SK-N-MC (cell line): ENCODE measurements at places on chromosomes 4 and X.

DNA sequence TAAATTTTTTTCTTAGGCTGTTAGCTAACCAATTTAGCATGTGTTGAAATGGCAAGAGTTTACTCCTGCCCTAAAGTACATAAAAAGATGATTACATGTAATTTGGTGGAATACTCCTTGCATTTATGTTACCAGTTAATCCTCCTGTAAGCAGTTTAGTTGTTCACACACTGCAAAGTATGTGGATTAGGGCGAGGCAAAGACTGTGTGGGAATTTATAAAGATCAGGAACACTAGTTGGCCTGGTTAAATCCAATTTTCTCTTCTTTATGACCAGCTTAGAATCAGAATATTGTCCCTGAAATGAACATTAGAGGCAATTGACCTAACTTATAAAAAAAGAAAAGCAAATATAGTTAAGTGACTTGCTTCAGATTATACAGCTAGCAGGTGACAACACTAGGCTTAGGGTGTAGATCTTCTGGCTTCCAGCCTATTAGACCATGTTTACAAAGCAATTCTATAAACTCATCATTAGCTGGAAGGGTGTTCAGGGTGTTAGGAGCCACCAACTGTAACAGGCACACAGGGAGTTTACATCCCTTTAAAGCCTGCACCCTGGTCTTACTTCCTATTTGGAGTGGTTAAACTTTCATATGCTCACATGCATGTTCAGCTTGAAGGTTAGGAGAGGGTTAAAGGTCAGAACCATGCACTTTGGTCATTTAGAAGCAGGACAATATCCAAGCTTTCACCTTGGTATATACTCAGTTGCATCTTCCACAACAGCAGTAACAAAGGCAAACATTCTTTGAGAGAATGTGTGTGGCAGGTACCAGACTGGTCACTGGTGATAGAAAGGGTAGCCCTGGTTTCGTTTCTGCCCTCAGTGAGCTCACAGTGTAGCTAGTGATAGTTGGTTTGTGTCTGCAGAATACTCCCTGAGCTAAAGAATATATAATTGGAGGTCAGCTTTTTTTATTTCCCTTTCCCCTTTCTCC lies 72.6 kb downstream of the GC start:
- DNase-seq: no peak

- DNase-seq: no peak
Observed at GRCh38 chrX:15755091-15755490, 17.0 kb downstream of the CA5B start.

DNA sequence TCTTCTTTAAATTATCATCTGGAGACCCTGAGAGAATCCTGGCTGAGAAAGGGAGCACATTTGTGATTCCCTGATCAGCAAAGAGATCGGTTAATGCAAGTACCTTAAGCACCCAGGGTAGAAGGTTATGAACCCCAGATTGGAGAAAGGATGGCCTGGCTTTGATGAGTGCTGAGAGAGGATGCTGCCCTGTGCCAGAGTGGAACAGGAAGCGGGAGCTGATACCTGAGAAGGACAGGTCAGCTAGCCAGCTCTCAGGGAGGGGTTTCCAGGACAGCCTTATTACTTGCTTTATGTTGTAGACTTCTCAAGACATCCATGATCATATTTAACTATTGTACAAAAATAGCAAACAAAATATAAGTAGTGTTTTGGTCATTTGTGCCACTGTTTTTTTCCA lies 141.9 kb downstream of the GATB start:
- no peak for DNase-seq

GRCh38 chrX:97743014-97743413 lies 859.3 kb downstream of the RPA4 start:
- no peak for DNase-seq

- no peak for DNase-seq
Observed at GRCh38 chrX:1213971-1214370, 1.5 kb upstream of the CRLF2 start.

GRCh38 chrX:77788050-77788449 lies 2.0 kb upstream of the ATRX start:
- no peak for DNase-seq

DNA sequence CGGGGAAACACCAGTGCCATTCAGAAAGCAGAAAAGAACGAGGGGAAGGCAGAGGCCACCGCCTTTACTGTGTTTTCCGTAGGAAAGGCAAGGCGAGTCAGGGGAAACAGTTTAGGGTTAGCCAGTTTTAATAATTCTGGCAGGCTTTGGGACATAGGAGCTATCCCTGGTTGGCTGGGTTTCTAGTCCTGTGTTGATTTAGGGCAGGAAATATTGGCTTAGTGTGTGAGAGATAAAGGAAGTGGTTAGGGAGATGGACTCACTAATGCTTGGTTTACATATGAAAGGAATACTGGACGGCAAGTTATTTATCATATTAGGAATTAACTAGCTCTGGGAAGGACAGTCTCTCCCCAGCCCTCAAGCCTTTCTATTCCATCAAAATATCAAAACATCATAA lies 53.1 kb downstream of the SYNPO2 start:
- no peak for DNase-seq

GRCh38 chrX:1932231-1932630 lies 317.4 kb downstream of the ASMT start:
- no peak for DNase-seq

GRCh38 chr4:53005808-53006207 lies 143.7 kb downstream of the RASL11B start:
- DNase-seq: no peak

GRCh38 chr4:184032091-184032490 lies 127.0 kb downstream of the STOX2 start:
- no peak for DNase-seq

DNA sequence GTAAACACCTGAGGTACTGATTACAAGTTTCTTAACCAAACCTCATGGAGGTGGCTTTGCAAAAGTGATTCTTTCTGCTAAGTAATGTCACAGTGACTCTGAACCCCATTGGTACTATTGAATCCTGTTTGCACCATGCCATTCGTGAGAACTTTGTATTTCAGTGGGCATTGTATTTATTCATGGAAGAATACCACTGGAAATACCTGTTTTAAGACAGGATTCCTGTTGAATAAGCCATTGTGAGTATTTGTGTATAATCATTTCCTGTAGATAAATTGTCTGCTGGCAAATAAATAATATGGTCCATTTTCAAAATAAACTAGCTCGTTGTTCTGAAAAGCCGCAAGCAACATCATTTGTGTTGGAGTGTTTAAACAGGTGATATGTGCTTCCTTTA lies 136.4 kb upstream of the GUCY1A1 start:
- DNase-seq: no peak

DNA sequence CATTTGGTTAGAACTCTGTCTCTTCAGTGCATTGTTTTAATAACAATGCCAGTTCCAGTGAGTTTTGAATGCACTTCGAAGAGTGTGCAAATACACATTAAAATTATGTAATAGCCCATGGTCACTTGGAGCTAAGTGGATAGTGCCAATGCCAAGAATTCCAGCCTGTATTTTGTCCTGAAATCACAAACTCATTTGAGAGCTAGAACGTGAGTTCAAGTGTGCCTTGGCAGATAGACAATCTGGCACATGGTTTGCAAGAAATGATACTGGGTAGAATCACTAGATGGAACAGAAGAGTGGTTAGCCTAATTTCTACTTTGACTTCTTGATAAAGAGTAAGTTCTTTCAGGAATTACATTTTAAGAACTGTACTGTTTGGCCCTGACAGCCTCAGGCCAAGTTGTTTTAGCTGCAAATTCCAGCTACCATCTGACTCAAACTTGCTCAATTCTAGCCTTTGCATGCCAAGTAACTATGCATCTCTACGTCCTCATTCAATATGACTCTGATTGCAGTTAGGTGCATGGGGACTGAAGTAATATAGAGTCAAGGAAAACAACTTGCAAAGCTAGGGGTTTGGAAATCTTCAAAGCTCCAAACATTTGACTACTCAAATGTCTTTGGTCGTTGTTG lies 131.9 kb upstream of the SMIM31 start:
- DNase-seq: no peak

DNA sequence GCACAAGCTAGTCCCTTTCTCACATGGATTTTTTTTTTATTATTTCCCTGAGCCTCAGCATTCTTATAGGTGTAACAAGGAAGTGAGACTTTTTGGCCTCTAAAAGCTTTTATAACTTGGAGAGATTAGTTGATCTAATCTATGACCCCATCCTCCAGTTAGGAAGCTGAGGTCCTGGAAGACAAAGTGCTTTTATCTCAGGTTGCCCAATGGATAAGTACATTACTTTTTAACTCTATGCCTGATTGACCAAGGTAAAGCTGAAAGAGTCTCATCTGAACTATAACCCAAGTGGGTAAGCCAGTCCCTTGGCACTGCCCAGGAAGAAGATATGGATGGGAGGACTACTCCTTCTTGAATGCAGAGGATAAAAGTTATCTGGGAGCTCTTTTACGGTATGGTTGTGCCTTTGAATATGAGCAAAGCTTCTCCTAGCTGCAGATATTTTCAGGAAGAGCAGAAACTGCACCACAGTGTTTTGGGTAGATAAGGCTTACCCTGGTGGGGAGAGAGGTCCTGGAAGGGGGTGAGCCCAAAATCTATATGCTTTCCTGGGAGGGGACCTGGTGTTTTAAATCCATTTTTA lies 40.2 kb downstream of the VSIG4 start:
- DNase-seq: no peak

DNA sequence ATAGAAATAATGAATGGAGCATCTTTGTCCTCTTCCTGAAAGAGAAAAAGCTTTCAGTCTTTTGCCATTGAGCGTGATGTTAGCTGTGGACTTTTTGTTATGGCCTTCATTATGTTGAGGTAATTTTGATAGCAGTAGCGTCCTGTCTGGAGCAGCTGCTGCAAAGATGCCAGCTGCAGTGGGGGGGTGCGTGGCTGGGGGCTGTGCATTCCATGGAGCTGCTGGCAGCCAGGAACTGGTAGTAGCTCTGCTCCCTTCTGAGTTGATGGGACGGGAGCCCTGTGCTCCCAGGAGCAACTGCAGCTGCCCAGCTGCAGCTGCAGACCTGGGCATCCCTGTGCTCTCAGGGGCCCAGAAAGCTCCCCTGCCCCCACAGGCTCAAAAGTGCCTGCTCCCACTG lies 50.4 kb downstream of the CCDC160 start:
- no peak for DNase-seq

- no peak for DNase-seq
Observed at GRCh38 chr4:56241500-56241899, 145.8 kb downstream of the AASDH start.

DNA sequence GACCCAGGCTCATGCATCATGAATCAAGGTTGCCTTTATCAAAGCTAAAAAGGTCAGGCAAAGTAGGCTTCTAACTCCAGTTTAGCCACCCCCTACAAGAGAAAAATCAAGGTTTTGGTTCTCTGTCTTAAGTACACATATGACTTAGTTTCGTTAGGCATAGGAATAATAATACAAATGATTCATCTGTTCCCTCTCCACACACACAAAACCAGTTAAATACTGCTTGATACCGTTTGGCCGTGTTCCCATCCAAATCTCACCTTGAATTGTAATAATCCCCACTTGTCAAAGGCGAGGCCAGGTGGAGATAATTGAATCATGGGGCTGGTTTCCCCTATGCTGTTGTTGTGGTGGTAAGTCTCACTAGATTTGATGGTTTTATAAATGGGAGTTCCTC lies 226.2 kb downstream of the HS6ST2 start:
- no peak for DNase-seq

DNA sequence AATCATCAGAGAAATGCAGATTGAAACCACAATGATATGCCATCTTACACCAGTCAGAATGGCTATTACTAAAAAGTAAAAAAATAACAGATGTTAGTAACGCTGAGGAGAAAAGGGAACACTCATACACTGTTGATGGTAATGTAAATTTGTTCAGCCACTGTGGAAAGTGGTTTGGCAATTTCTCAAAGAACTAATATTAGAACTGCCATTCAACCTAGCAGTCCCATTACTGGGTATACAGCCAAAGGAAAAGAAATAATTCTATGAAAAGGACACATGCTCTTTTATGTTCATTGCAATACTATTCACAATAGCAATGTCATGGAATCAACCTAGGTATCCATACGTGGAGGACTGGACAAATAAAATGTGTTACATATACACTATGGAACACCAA lies 566.3 kb downstream of the STPG2 start:
- no peak for DNase-seq

DNA sequence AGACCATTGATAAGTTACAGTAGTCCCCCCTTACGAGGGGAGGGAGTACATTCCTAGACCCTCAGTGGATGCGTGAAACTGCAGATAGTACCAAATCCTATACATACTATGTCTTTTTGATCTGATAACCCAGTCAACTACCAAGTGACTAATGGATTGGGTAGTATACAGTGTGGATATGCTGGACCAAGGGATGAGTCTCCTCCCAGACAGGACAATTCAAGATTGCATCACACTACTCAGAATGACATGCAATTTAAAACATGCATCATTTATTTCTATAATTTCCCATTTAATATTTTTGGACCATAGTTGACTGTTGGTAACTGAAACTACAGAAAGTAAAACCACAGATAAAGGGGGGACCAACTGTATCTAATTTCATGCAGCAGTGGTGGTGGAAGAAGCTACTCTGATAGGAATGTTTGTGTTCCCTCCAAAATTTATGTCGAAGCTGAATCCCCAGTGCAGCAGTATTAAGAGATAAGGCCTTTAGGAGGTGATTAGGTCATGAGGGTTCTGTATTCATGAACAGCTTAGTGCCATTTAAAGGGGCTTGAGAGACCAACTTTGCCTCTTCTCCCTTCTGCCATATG lies 11.9 kb downstream of the HADH start:
- DNase-seq: no peak

- DNase-seq: no peak
Observed at GRCh38 chr4:162015090-162015489, 148.7 kb downstream of the FSTL5 start.

- no peak for DNase-seq
Observed at GRCh38 chr4:40003986-40004385, 26.3 kb upstream of the PDS5A start.

DNA sequence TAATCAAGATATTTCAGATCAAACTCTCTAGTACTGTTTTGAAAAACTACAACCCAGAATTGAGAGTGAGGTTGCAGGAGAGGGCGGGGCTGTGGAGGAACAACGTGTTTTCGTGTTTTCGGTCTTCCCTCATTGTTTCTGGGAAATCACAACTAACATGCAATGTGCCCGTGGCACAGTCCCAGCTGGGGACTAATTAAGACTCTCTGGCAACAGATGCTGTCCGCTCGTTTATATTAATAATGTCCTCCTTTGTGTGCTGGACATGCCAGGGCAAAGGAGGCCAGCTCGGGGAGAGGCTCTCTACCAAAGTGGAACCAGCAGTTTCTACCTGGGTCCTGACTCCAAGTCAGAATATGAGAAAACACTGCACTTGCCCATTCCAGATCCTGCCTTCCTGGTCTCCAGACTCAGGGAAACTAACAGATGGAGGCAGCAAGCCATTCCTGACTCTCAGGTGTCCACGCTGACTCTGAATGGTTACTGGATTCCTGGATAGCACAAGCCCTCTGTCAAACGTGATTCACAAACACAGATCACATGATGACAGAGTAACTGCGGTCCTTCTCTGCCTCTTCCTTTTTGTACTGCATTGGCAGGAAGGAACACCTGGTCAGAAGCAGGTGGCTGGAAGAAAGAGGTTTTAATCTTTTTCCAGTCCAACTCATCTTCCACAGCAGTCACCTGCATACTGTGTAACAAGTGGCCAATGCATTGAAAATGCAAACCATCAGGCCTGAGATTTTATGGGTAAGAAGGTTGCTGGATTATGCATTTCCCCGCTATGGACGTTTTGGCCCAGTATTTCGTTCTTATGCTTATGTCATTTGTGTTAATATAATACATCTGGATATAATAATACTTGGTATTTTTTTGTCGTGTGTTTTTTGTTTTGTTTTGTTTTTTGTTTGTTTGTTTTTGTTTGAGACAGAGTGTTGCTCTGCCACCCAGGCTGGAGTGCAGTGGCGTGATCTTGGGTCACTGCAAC lies 65.0 kb downstream of the COQ2 start:
- DNase-seq: no peak

- no peak for DNase-seq
Observed at GRCh38 chrX:150482537-150483206, 85.7 kb upstream of the MTM1 start.
